NCI-H187 (cell line): ENCODE measurements at places on chromosomes 2 and 18.

GRCh38 chr2:199302851-199303250 lies 154.9 kb downstream of the SATB2 start:
- DNase-seq, result no peak

- no peak for DNase-seq
Observed at GRCh38 chr2:174697255-174697654, 67.0 kb downstream of the CHRNA1 start.

DNA sequence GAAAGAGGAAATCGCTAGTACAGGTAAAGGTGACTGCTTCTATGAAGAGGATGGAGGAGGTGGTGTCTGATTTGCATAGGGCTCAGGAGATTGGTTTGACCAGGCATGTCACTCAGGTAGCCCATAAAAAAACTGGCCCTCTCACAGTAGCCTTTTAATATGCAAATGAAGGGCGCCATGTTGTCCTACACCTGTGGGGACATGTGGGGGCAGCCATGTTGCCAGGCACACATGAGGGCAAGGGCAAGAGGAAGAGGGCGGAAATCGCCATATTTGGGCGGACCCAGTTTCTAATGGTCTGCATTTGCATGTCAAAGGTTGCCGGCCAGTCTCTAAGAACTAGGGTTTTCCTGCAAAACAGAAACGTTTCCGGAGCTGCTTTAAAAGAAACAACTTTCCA lies 1330.6 kb downstream of the DSC3 start:
- DNase-seq, result no peak

DNA sequence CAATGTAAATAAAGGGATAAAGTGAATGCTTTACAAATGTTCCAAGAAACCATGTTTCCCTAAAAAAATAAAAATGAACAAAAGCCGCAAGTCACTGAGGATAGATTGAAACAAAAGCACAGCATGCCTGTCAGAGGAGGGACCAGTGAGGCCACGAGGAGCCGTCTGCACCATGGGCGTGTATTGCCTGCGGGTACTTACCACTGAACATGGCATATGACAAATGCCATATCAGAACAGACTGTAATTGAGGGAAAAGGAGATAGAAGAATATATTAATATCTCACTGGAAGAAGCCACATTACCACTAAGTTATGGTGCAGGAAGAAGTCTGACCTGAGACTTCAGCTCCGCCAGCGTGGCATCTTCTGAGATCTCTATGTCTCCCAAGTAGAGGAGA lies 75.8 kb downstream of the USP40 start:
- DNase-seq, result no peak

DNA sequence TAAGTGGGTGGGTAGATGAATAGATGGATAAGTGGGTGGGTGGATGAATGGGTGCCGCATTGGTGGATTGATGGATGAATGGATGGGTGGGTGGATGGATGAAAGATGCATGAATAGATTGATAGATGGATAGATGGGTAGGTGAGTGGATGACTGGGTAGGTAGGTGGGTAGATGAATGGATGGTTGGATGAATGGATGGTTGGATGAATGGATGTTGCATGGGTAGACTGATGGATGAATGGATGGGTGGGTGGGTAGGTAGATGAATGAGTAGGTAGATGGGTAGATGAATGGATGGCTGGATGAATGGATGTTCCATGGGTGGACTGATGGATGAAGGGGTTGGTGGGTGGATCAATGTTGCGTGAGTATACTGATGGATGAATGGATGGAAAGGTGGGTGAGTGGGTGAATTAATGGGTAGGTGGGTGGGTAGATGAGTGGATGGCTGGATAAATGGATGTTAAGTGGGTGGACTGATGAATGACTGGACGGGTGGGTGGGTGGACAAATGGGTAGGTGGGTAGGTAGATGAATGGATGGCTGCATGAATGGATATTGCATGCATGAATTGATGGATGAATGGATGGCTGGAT lies 30.5 kb downstream of the ANKMY1 start:
- no peak for DNase-seq

GRCh38 chr2:60154142-60154541 lies 399.3 kb downstream of the BCL11A start:
- no peak for DNase-seq

GRCh38 chr2:205364261-205364660 lies 318.0 kb upstream of the NRP2 start:
- DNase-seq, result peak; percentile 5

DNA sequence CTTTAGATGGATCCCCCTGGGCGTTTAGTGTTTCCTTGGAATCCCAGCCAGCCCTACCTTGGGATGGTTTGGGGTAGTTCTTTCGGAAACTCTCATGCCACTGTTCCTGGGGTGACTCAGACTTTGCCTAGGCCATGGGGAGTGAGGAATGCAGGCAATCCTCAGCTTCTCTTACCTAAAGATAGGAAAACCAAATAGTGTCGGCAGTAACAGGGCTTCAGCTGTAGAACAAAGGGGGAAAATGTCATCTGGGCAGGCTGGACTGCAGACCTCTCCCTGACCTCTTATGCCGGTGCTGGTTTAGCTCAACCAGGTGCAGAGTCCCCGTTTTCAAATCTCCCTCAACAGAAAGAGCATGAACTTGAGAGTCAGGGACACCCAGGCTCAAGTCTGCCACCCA lies 252.1 kb downstream of the TSN start:
- no peak for DNase-seq

DNA sequence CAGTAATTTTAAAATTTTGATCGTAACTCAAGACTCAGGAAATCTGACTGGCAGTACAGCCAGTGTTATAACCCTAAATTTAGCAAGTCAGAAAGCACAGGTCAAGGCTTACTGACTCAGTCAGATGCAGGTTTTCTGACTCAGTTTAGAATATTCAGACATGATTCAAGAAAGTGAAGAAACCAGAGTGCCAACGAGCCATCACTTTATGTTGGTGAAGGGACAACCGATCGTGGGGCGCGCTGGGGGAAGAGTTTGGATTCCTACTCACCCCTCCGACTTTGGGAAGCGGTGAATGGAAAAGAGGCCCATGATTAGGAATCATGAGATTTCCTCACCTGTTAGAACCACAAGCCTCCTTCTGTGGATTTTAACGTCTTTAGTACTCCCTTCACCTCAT lies 998 bp downstream of the RNF149 start:
- no peak for DNase-seq
